Activated T-helper 1 cell treated with anti-CD3 and anti-CD28 coated beads, Interleukin-12 subunit alpha, Interleukin-12 subunit beta, Interleukin-2, Interleukin-4 antibody, amounts not matched to agents 30 ng/mL and 10 ng/mL and 1 ng/mL, durations not matched to agents 14 hours and 24 hours and 36 hours (primary cell): ENCODE measurements at places on chromosomes 11 and 22.

- DNase-seq = peak; percentile 33
Measured at GRCh38 chr22:50169774-50170341, 673 bp upstream of the PANX2 start.

DNA sequence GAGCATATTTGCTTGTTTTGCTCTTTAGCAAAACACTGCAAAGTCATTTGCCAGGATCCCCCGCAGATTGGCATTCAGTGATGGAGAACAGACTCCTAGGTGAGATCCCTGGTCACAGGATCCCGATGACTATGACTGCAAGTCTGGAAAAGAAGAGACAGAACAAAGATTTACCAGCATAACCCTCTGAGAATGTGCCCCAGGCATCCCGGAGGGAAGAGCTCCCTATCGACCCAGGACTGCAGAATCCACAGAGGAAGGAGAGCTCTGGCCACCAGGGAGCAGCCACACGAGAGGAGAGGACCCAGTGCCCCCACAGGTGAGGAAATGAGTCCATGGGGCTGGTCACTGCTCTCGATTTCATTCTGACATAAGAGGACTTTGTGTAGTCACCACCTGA is 105.2 kb downstream of the ZNF280B start:
- no peak for DNase-seq

DNA sequence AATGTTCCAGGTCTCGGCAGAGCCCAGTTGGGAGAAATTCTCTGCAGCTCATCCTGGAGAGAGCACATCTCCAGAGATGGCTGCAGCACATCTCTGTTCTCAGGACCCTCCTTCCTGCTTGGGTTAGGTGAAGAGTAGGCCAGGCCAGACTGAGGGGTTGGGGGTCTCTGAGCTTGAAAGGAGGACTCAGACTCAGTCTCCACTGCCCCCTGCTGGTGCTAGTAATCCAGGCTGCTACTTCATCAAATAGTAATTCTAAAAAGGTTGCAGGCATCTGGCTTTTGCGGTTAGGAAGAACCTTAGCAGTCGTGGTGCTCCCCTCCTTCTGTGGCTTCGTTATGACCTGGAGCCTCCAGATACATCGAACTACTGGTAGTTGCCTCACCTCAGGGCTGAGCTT is 9.7 kb downstream of the TUB start:
- DNase-seq = no peak

GRCh38 chr11:73428227-73428626 is 52.0 kb downstream of the RELT start:
- DNase-seq = no peak

- no peak for DNase-seq
Measured at GRCh38 chr11:84865257-84865656, 761.9 kb downstream of the DLG2 start.

DNA sequence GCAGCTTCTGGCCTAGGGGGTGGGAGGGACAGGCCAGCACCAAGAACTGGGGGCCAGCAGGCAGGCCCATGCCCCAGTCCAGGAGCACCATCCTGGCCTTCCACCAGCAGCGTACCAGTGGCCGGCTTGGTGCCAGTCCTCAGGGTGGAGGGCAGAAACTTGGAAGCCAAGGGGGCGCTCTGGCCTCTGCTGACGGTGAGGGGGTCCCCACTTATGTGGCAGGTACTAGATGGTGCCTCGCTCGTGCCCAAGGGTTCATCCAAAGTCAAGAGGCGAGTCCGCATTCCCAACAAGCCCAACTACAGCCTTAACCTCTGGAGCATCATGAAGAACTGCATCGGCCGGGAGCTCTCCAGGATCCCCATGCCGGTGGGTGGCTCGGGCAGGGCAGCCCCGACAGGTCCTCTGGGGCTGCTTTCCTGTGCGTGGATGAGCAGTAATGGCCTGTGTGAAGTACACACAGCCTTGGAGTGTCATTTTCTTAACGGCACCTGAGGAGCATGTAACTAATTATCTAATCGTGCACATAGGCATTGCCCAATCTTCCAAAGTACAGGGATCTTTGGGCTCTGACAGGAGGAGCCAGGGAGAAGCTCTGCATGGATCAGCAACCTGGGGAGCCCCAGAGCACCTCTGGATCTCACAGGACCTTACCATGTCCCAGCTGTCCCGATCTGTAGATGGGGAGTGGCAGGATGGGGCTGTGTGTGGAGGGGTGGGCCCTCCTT is 79.1 kb downstream of the MORC2 start:
- DNase-seq = no peak

- DNase-seq = no peak
Measured at GRCh38 chr11:108558222-108558621, 35.3 kb downstream of the EXPH5 start.

DNA sequence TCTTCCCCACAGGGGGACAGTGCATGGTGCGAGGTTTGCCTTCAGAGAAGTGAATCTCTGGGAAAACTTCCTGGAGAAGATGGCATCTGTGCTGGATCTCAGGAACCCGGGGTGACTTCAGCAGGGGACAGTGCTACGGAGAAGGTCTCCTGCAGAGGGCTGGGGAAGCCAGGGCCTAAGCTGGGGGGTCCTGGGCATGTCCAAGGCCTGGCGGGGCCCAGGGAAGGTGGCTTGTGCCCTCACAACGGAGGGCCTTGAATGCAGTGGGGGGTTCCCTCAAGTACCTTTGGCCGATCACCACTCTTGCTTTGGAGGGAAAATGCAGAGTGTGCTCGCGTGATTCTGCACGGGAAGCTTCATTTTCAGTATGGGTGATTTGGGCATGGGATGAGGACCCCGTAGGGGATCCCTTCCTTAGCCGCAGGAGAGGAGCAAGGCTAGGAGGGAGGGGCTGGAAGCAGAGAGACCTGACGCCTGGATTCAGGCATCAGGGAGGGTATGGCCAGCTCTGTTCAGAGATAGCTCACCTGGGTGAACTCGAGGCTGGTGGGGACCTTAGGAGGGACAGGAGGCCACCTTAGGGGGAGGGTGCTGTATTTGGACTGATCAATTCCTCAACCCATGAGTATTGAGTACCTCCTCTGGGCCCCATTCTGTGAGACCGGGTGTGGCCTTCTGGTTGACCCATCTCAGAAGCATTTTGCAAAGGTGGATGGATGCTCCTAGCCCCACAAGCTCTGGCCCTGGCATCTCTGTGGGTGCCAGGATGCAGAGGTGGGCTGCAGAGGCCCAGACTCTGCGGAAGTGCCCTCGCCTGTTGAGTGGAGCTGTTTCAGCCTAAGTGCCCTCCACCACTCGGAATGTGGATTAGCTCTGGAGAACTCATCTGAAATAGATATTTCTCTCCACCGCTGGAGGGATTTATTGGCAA is 529.4 kb downstream of the TBC1D22A start:
- no peak for DNase-seq
